T-helper 17 cell (primary cell): ENCODE measurements at places on chromosomes 2 and 18.

GRCh38 chr2:43123981-43124686 lies 102.3 kb downstream of the ZFP36L2 start:
- no peak for DNase-seq

DNA sequence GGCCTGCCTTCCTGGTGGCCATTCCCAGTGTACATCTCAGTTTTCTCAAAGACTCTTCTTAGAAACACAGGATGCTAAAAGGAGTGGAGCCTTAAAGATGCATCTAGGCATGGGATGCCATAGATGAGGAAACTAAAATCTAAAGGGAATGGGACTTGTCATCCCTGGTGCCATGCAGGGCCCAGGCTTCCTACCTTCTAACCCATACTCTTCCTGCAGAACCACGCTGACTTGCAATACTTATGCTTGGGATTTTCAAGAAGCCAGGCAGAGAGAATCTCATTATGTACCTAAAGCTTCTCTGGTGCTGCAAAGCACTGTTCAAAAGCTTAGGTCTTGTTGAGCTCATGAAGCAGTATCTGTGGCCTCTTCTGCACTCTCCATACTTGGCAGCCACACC lies 329.1 kb downstream of the CYRIA start:
- DNase-seq = no peak

DNA sequence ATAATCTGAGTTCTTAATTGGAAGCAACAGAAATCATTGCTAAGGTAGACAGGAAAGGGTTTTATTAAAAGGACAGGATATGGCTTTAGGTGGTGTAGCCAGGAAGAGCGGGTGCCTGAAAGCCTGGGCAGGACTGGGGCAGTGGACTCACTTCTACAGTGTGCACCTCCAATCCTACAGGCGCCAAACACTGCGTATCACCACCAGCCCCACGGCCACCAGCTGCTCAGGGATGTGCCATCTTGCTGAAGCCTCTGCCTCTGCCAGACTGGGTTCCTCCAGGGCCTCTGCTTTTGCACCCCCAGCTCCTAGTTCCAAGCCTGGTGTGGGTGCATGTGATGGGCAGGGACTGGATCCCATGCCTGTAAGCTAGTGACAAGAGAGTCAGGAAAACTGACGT lies 29.7 kb upstream of the DPYSL5 start:
- no peak for DNase-seq

DNA sequence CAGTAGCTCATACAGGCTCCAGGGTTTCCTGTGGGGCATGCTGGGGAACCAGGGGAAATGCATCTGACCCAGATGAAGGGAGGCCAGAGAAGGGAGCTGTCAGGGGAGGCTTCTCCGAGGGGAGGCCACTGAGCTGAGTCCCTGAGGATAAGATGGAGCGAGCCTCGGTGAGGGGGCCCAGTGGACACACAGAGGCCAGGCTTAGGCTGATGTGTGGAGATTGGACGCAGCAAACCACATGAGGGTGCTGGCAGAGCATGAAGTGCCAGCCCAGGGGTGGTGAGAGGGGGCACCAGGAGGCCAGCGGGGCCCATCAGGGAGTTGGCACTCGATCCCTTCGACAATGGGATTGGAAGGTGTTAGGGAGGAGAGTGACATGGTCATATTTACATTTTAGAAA lies 235.0 kb downstream of the KLHL29 start:
- DNase-seq = no peak

DNA sequence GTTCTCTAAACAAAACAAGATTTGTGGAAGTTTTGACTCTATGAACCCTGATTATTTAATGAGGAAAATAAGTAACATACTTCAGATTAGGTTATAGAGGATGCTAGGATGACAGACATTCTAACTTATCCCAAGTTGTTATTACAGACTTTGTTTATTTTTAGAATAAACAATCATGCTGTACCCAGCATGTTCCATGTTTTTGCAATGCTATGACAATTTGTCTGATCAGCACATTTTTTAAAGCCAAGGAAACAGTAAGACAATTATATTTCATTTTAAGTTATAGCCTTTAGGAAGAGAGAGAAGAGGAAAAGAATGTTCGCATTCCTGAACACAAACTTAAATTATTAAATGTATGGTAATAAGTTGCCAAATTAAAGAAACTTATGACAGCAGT lies 119.8 kb downstream of the KYNU start:
- no peak for DNase-seq

- DNase-seq = no peak
Measured at GRCh38 chr2:189582809-189583192, 2.2 kb upstream of the SLC40A1 start.

DNA sequence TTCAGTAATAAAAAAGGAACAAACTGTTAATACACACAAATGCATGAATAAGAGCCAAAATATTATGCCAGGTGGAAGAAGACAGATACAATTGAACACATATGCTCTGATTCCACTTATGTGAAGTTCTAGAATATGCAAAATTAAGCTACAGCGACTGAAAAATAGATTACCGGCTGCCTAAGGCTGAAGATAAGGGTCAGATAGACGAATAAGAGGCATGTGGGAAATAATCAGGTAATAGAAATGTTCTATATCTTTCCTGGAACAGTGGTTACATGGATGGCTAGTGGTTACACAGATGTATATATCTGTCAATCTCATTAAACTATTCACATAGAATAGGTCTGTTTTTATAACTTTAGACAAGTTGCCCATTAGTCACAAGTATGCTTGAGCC lies 51.9 kb upstream of the REG3G start:
- no peak for DNase-seq

- no peak for DNase-seq
Measured at GRCh38 chr18:45156946-45157345, 458.3 kb upstream of the SLC14A2 start.

- no peak for DNase-seq
Measured at GRCh38 chr2:118050386-118050785, 36.5 kb upstream of the CCDC93 start.

DNA sequence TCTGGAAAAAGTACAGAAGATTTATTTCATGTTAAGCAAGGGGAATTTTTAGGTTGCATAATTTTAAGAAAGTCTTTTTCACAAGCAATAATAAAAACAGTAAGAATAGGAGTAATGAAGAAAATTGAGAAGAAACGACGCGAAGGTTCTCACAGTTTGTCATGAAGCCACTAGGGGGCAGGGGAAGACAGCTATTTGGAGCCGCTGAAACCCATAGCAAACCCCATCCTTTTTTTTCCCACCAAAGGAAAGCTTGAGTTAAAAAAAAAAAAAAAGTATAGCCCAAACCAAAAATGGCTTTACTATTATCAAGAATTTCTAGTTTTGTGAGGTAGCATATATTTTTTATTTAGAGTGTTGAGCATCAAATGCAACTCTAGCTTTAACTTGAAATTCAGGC lies 300.9 kb downstream of the PHLPP1 start:
- no peak for DNase-seq

- no peak for DNase-seq
Measured at GRCh38 chr2:240245184-240245583, 104.7 kb upstream of the OTOS start.
